ENCODE measurements at places on chromosomes 5 and 9.

- H3K27me3 ChIP-seq, result no peaks in the 10 kb centered on the region
- H3K4me1 ChIP-seq, result peaks cover 3% of the 10 kb centered on the region
- H3K4me3 ChIP-seq, result peak overlapping the region; percentile 95
- peak overlapping the region; percentile 95 for H3K27ac ChIP-seq
Measured at GRCh38 chr9:111896942-111897600, 457 bp downstream of the UGCG start.

GRCh38 chr5:177490311-177490991 is 7.0 kb downstream of the PDLIM7 start:
- no peak for DNase-seq
- H3K4me1 ChIP-seq, result peaks cover 34% of the 10 kb centered on the region
- peaks cover 81% of the 10 kb centered on the region for H3K36me3 ChIP-seq
- no peaks in the 10 kb centered on the region for H3K27me3 ChIP-seq

DNA sequence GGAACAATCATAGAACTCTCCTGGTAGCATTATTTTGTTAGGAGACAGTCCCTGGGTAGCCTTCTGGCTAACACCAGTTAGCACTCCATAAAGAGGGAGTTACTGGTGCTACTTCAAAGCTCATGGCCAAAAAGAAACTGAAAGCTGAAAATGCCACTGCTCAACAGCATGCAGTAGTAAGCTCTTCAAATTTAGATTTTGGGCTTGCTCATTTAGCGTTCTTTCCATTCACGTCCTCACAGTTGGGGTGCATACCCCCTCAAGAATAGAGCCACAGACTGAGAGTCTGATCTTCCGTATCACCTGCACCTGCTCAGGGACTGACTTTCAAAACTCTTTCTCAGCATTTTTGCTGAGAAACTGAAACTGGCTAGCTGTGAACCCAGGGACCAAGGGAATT is 24.7 kb downstream of the NTRK2 start:
- no peak overlapping the region for H3K4me3 ChIP-seq
- H3K27me3 ChIP-seq, result no peaks in the 10 kb centered on the region
- no peak overlapping the region for H3K27ac ChIP-seq
- H3K4me1 ChIP-seq, result no peaks in the 10 kb centered on the region
- no peaks in the 10 kb centered on the region for H3K36me3 ChIP-seq

- H3K4me3 ChIP-seq, result no peak overlapping the region
- DNase-seq, result no peak
- H3K36me3 ChIP-seq, result no peaks in the 10 kb centered on the region
- H3K27ac ChIP-seq, result no peak overlapping the region
- H3K4me1 ChIP-seq, result no peaks in the 10 kb centered on the region
Measured at GRCh38 chr9:89550346-89550927, 52.5 kb upstream of the SEMA4D start.
